Forelimb muscle (tissue), 1 donor: ENCODE measurements at places on chromosomes 2 and 18. TPM values are rescaled to one million over a fixed set of nuclear protein-coding genes. Genes with fewer than 3 reads are reported as not detected.

The MTLN gene
- polyA plus RNA-seq: 50.5 TPM

- DNase-seq: no peak
These were observed 42.4 kb downstream of the ZSWIM2 start for GRCh38 chr2:186806591-186806990.

GRCh38 chr2:177340158-177340557, 52.4 kb upstream of the AGPS start:
- DNase-seq: no peak

GRCh38 chr18:3117493-3118192, 102.1 kb downstream of the MYOM1 start:
- DNase-seq: no peak

The APOB gene
- polyA plus RNA-seq: 0.03 TPM

DNA sequence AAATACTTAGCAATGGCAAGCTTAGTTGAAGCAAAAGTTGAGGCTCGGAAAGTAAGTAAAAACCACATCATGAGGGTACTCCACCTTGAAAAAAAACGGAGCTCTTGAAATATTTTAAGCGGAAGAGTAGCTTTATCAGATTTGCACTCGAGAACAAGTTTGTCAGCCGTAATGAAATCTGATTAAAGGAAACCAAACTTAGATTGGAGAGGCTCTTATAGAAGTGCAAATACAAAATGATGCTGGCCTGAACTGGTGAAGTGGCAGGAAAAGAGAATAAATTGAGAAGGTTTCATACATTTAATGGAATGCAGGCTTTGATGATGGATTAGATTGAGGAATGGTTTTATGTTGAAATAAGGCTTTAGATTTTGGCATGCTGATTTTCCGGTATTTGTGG, 484.2 kb downstream of the PID1 start:
- DNase-seq: no peak

DNA sequence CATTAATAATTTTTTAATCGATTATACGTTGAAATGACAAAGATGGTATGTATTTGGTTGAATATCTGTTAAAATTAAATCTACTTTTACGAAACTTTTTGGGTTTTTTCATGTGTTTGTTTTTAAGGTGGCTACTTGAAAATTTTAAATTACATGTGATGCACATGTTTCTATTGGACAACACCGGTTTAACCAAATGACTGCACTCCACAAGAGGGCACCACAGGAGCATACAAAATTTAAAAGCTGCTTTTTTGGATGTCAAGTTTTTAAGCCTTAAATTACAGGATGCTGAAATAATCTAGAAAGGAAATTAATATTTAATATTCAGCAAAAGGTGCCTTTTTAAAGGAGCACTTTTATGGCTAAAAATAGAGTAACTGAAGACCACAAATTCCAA, 98.7 kb downstream of the ACVR1 start:
- DNase-seq: peak; percentile 16

- DNase-seq: no peak
These were observed 45.6 kb downstream of the NETO1 start for GRCh38 chr18:72822202-72822601.

DNA sequence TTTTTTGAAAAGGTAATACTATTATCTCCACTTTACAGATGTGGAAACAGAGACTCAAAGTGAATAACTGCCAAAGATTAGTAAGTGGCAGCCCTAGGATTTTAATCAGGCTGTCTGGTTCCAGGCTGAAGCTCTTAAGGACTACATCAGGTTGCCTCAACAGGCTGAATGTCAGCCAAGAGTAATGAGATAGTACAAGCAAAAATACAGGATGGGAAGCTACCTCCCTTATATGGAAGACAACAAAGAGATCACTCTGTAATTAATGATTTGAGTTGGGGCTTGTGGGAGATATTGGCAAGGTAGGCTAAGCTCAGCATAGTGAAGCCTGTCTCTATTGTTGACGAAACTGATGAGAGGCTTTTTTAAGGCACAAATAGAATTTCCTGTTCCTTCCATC, 323.1 kb downstream of the KCNJ3 start:
- no peak for DNase-seq

DNA sequence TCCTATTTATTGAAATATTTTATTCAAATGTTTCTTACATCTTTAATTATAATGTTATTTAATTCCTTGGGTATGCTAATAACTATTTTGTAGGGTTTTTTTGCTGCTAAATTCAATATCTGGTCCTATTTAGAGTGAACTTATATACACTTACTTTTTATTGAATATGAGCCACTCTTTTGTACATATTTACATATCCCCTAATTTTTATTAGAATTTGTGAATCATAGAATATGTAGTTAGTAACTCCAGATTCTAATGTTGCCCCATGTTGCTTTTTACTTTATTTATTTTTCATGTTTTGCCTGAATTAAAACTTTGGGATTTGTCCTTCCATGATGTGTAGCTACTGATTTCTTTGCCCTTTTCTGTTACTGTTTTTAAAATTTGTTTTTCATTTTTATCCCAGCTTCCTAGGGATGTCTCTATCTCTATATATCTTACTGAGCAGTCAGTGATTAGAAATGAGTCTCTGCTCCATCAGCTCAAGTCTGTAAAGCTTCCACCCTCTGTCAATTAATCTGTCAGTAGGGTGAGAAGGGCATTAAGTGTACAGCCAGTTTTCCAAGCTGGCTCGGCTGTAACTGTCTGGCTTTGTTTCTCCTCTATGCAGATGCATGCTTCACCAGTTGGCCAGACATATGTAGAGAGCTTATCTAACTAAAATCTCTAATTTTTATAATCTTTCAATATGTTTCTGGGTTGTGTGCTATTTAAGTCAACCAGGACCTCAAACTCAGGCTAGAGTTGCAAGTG, 256.9 kb downstream of the CDH19 start:
- DNase-seq: no peak

DNA sequence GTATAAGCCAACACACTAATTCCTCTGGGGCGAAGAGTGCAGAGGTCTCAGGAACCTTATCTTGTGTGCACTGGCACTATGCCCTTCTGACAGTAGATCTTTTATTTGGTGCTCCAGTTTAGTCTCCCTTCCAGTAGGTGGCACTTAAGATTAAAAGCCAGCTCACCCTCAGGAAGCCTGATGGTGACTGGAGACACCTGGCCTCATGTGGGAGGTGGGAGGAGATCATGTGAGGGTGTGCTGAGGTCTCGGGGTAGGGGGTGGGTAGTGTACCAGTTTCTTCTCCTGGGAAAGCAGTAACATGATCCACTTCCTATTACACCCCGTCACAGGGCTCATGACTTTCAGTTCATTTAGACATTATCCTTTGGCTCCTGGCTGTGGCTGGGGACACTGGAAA, 654.9 kb downstream of the ADCYAP1 start:
- DNase-seq: no peak

The INPP5D gene
- polyA plus RNA-seq: 8.3 TPM

The HOXD9 gene
- 7.6 TPM for polyA plus RNA-seq

- peak; percentile 24 for DNase-seq
These were observed 26.0 kb downstream of the SOS1 start for GRCh38 chr2:39094717-39095363.

DNA sequence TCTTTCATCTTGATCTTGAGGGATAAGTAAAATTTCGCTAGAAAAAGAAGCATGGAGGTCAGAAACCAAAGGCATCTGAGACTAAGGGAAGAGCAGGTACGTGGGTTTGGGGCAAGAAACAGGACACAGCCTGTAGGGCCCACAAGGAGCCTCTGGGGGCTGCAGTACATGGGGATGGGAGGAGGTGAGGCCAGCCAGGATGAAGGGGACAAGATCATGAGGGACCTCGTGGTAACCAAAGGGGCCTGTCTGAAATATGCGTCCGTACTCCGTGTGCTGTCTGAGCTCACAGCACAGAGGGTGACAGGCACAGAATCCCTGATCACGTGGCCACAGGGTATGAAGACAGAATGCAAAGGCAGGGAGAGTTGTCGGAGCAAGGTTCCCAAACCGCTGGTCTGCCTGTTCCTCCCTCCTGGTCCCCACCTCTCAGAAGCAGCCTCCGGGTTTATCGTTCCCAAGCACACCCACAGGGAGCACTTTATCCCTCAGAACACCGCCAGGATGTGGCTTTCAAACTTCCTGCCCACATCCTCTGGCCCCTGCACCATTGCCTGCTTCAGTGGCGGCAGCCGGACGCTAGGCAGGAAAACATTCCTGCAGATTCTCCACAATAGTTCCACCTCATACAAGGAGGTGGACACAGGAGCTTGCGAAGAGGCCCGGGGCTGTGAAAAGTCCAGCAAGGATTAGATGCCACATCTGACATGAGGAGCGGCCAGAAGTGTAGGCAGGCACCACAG, 12.0 kb downstream of the TMEM163 start:
- DNase-seq: no peak

The HOXD10 gene
- polyA plus RNA-seq: 0.24 TPM

The C2orf80 gene
- not detected for polyA plus RNA-seq

DNA sequence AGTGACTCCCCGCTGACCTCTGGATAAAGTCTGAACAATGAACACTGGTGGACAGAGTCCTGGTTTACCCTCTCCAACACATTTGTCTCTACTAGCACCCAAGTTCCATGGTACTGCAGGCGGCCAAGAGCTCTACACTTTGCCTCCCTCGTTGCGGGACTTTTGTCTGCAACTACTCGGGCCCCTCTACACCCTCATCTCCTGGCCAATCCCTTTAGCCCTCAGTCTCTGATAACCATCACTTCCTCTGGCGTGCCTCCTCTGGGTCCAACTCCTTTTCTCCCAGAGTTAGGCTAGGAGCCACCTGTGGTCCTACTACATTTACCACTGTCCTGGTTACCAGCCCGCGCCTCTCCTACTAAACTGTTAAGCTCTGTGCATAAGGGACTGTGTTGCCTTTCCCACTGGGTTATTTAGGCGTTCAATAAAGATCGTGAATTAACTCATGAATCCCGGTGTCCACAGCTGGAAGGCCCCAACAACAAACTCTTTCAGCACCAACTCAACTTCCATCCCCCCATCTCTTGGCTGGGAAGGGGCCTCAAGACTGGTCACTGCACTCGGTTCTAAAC, 757 bp downstream of the HDHD2 start:
- no peak for DNase-seq

GRCh38 chr2:48885841-48886240, 130.3 kb upstream of the LHCGR start:
- no peak for DNase-seq
